ENCODE measurements at places on chromosomes 1 and 21.

GRCh38 chr1:220803401-220804201, 16.9 kb downstream of the MTARC1 start:
- DNase-seq: no peak

DNA sequence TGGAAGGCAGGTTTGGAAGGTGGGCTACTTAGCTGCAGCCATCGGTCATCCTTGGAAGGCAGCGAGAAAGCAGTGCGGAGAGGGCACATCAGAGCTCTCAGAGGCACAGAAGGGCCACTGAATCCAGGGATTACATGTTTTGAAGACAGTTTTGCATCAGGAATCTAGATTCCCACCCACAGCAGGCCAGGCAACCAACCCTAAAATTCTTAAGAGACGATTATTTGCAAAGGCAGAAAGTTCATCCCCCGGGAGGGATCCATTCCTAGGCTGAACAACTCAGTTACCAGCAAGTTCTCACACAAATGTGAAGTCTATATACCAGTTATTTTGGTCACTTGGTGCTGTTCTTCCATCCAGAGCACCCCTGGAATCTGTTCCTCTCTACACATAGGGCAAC, 457.3 kb upstream of the VAMP3 start:
- DNase-seq: no peak

DNA sequence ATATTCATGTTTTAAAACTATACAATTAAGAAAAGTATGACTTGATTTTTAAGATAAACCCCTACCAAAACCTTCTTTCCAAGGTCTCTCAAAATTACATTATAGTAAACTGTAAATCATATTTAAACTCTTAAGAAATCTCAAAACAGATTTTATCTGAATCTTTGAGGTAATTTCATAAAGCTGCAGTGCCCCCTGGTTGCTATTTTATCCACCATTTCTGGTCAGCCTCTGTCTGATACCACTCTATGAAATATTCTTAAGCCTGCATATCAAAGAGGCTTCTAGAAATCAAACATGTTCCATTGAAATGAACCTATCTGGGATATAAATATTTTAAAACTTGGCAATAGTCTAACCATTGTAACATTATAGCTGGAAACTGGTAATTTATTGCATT, 317.3 kb downstream of the COL11A1 start:
- no peak for DNase-seq

GRCh38 chr1:81432654-81433109, 368.1 kb upstream of the ADGRL2 start:
- DNase-seq: no peak

DNA sequence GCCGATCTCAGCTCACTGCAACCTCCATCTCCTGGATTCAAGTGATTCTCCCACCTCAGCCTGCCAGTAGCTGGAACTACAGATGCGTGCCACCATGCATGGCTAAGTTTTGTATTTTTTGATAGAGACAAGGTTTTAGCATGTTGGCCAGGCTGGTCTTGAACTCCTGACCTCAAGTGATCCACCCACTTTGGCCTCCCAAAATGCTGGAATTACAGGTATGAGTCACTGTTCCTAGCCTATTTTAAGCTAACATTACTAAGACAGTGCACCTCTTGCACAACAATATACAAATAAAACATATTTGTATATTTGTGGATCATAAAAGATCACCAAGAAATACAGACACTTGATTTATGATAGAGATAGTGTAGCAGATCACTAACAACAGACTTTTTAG, 139.1 kb downstream of the DUSP10 start:
- DNase-seq: no peak

- DNase-seq: no peak
These were observed 28.2 kb downstream of the ATP8B2 start for GRCh38 chr1:154353460-154353904.

DNA sequence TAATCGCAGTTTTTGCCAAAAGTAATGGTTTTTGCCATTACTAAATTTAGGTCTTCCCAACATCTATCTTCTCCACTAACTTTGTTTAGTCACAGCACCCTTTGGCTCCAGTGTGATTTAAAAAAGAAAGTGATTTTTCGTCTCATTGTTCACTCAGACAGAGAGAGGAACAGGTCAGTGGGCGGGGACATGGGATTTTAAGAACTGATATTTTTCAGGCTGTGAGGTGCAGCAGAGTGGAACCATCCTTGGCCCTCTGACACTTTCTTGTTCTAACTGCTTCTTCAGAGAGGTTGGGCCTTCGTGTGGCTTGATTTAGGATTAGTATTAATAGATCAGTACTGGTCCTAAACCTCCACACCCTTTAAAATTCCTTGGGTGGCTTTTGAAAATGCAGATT, 38.8 kb downstream of the CASQ2 start:
- DNase-seq: no peak

DNA sequence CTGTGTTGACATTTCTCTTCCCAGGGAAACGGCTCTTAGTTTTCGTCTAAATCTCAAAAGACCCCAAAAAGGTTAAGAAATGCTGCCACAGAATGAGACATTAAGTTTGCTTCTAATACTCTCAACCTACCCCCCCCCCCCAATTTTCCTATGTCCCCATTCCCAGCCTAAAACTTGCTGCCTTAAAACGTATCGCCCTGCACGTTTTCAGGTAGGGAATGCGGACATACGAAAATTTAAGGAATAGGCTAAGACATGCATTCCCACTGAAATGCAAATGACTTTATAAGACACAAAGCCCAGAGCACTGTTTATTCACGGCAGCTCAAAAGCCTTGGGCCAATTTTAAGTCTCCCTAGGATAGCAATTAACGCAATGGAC, 45.4 kb downstream of the GFI1 start:
- no peak for DNase-seq

DNA sequence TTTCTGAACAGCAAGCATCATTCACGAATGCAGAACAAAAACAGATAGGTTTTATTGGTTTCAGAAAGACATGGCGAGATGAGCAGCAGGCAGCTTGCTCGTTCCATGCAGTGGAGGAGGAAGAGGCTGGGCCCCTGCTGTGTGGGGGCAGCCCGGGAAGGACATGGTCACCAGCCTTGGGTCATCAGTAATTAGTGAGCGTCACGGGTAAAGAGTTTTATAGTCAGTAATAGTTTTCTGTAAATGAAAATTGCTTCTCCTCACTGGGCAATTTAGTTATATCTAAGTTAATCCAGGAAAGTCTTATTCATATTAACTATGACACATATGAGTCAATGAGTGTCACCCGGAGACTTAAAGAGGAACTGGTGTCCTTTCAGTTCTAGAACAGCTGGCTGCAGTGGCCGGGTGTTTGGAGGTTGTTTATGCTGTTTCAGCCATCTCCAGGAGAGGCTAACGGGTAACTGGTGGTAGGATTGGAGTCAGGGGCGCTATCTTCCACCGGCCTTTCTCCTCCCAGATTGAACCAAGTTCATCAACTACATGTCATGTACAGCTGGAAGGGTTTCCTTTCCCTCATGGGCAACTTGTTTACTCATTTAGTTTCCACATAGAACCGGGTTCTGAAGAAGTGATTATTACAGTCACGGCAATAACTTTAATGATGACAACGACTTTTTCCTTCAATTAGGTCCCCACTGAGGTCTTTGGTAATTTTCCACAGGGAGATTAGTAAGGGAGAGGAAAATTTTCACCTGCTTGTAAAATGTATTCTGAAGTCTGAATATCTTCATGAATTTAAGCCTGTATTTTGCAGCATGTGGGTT, 34.6 kb upstream of the SLC45A1 start:
- DNase-seq: no peak

DNA sequence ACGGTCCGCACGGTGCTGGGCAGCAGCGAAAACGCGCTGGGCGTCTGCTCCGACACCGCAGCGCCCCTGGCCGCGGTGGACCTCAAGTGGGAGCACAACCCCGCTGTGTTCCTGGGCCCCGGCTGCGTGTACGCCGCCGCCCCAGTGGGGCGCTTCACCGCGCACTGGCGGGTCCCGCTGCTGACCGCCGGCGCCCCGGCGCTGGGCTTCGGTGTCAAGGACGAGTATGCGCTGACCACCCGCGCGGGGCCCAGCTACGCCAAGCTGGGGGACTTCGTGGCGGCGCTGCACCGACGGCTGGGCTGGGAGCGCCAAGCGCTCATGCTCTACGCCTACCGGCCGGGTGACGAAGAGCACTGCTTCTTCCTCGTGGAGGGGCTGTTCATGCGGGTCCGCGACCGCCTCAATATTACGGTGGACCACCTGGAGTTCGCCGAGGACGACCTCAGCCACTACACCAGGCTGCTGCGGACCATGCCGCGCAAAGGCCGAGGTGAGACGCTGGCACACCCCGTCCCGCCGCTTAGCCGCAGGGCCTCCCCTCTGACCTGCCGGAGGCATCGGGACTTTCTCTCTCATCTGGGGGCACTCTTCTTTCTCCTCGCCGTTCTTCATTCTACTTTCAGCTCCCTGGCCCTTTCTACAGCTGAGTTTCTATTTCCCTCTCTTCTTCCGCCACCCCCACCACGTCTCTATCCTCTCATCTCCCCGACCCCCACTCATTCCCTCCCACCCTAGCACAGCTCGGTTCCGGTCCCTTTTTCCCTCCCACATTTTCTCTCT, 1.0 kb downstream of the NPR1 start:
- DNase-seq: no peak

GRCh38 chr1:32920833-32921232, 19.6 kb upstream of the TMEM54 start:
- DNase-seq: no peak

GRCh38 chr1:25683731-25684130, 67.1 kb downstream of the MAN1C1 start:
- no peak for DNase-seq

DNA sequence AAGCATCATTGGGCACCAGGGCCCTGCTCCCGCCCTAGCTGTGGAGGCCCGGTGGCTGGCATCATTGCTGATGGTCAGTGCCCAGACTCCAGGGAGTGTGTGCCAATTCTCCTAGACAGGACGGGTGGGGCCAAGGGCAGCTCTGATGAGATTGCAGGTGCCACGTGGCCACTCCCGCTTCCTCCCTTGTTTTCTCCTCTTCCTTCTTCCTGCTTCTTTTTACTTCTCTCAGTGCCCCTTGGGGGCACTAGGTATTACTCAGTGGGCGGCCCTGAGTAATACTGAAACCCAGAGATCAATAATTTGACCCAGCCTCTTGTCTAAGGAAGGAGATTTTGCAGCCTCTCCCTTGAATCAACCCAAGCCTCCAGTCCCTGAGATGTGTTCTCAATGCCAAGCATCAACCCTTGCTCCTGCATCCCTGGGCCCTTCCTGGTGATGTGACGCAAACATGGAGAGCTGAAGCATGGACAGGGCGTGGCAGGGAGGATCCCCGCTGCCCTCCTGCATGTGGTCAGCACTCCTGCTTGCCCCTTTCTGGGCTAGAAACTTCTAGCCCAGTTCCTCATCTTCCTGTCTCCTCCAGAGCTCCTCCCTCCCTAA, 32.4 kb downstream of the CDK18 start:
- DNase-seq: no peak

GRCh38 chr1:179818260-179818659, 59.3 kb downstream of the TOR1AIP2 start:
- no peak for DNase-seq

DNA sequence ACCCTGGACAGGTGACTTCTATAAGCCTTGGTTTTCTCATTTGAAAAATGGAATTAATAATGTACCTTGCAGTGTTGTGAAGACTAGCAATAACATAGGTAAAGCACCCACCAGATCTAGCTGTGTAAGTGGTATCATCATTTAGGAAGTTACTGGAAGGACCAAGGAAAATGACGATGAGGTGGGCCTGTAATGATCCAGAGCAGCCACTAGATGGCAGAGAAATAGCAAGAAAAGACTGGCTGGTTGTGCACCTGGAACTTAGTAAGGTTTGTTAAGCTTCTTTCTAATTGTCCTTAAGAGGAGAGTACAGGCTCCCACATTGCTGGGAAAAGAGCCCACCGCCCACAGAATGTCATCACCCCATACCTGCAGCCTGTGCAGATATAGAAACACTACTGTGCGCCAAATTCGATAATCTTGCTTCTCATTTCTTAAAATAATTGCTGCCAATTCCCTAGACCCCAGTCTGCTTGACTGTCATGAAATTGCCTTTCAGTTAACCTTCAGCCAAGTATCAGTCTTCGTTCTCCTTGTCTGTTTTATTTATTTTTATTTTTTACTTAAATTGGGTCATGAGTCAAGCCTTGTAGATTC, 37.2 kb downstream of the WNT4 start:
- no peak for DNase-seq

- no peak for DNase-seq
These were observed 253.9 kb downstream of the RHOU start for GRCh38 chr1:228989176-228989575.

DNA sequence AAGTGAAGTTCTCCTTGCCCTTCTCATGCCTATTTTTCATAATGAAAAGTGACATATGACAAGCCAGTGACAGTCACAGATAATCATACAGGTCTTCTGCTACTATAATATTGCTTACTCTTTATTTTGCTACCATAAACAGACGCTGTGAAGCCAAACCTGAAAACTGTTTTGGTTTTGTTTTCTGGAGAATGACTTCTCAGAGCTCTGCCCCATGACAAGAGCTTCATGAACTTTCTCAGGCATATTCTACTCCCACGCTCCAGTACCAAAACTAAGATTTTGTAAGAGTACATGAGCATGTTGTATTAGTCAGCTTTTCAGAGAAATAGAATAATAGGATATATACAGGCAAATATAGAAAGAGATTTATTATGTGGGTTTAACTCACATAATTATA, 64.3 kb upstream of the VTCN1 start:
- no peak for DNase-seq

DNA sequence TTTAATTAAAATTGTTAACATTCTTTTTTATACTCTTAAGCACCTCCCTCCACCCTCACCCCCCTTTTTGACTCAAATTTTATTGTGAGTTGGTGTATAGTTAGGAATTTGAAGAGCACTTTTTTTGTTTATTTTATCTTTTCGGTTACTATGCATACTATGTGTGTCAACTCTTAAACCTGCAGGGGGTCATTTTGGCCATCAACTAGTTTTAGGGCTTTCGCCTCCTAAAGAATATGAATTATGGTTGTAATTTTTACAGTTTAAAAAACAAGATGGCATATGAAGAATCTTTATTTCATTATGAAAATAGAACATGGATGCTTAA, 9.7 kb downstream of the BACH1 start:
- no peak for DNase-seq

DNA sequence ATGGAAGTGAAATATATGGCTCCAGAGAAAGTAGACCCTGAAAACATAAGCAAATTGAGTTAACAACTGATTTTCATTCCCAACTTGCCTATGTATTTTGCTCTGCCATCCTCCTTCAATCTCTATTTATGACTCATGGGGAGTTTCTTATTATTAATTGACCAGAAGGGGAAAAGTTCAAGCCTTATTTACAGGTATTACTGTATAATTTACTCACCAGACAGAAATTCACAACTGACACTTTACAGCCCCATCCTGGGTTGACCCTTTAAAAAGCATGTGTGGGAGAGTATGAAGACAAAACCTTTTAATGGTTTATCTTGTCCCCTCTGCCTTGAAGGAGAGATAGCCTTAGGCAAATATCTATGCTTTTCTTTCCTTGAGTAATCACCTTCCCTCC, 39.8 kb upstream of the C1orf53 start:
- DNase-seq: no peak

- no peak for DNase-seq
These were observed 316.2 kb upstream of the C1orf174 start for GRCh38 chr1:4216231-4216630.

DNA sequence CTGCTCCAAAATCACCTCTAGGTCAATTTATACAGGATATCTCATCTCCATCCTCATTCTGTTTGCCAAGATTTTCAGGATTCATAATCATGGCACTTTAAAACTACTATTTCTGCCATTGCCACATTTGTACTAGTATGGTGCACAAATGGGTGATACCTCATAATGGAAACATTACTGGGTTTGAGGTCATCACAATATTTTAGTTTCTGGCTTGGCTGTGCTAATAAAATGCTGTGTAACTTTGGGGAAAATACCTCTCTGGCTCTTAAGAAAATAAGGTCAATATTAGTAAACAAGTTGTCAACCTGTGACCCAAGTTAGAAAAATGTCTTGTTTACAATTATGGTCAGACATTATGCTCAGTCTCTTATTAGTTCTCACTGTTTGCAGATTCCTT, 4.7 kb upstream of the SLAMF7 start:
- no peak for DNase-seq

Measured in stimulated activated CD4-positive, alpha-beta T cell treated with anti-CD3 and anti-CD28 coated beads, Interleukin-1b, Interleukin-23, amount 100 ng/mL, for 1 hour (primary cell).